ENCODE measurements at places on chromosomes 5 and 9.
A peak's percentile ranks its signal among the peaks of the same experiment; 100 is the strongest.

- DNase-seq = no peak
Observed at GRCh38 chr9:119697996-119698395, 328.8 kb upstream of the BRINP1 start.

GRCh38 chr5:150224483-150225027 is 34.7 kb downstream of the SLC6A7 start:
- DNase-seq = no peak

DNA sequence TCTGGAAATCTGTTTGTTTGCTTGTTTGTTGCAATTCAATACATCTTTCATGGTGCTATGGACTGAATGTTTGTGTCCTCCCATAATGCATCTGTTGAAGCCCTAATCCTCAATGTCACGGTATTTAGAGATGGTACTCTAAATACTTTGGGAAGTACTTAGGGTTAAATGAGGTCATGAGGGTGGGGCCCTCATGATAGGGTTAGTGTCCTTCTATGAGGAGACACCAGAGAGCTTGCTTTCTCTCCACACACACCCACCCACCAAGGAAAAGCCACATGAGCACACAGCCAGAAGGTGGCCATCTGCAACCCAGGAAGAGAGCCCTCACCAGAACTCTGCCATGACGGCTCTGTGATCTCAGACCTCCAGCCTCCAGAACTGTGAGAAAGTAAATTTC is 32.7 kb downstream of the DMGDH start:
- DNase-seq = no peak

DNA sequence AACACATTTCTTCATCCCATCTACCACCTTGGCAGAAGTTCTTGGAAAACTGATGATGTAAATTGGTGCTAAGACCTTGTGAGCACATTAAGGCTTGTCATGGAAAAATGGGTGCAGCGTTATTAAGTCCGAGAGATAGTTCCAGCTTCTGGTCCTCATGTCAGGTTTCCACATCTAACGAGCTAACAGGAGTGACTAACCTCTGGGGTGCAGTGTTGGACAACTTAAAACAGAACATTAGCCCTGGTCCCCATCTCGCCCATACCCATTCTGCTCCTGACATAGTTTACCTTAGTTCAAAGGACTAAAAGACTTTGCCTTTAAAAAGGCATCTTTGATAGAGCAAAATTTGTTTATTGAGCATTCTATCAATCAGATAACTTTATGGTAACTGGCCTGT is 128.0 kb downstream of the SLC1A3 start:
- no peak for DNase-seq

DNA sequence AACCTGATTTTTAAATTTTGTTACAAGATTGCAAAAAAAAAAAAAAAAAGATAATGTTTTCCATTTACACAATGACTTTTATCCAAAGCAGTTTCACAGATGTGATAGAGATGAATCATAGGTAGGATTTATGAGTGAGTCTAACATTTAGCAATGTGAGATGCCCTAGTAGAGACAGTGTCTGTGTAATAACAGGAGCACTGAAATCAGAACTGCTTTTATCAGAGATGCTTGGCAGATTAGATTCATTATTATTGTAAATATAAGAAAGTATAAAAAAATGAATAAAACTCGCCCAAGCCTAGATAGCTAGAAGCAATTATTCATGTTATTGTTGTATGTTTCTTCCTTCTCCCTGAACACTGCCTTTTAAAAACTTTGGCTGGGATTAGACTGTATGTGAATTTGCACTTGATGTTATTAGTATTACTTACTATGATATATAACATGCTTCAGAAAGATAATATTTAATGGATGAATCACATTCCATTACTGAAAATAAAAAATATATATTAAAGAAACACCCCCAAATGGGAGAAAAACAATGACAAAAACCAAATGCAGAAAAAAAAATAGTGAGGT is 567.3 kb upstream of the KLF4 start:
- no peak for DNase-seq

- peak; percentile 41 for DNase-seq
Observed at GRCh38 chr9:113918697-113919350, 42.7 kb downstream of the ZNF618 start.

DNA sequence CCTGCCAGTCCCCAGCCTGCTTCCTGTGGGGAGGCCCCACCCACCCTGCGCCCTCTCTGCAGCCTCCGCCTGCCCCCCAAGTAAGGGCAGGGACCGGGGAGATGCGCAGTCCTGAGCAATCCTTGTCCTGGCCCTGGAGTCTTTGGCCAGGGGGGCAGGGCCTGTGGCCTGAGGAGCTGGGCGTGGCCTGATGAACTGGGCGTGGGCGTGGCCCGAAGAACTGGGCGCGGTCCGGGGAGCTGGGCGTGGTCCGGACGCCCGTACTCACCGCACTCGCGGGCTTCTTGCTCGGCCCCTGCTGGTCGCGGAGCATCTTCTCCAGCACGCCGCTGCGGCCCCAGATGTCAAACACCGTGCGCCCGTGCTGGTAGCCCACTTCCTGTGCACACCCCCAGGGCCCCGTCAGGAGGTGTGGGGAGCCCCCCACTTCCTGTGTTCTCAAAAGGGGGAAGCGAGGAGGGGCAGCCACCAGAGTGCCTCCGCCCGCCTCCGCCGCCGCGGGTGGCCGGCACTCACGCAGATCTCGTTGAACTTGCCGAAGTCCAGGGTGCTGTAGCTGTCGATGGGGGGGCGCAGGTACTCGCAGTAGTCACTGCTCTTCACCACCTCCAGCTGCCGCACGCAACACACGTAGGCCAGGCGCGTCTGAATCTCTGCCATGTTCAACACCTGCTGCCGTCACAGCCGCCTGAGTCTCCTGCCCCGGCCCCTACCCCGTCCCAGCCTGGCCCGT is 2.7 kb upstream of the NSMF start:
- no peak for DNase-seq

DNA sequence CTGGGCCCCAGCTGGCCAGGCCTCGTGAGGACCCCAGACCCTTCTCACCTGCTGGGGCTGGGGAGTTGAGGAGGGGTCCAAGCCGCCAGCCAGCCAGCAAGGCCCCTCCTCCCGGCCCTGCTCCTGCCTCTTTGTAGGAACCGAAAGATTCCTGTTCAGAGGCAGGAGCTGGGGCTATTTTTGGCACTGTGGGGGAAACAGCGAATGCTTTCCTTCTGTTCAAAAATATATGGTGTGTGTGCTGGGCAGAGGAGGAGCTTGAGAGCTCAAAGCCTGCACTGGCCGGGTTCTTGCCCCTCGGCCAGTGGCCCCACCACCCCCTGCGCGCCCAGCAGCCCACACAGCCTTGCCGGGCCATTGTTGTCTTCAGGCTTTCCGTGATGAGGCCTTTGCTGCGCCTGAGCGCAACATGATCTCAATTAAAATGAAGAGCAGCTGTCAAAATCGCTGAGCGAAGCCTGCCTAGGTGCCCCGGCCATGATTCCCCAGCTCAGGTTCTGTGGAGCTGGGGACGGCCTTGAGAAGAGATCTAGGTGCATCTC is 13.4 kb downstream of the NCS1 start:
- DNase-seq = no peak

DNA sequence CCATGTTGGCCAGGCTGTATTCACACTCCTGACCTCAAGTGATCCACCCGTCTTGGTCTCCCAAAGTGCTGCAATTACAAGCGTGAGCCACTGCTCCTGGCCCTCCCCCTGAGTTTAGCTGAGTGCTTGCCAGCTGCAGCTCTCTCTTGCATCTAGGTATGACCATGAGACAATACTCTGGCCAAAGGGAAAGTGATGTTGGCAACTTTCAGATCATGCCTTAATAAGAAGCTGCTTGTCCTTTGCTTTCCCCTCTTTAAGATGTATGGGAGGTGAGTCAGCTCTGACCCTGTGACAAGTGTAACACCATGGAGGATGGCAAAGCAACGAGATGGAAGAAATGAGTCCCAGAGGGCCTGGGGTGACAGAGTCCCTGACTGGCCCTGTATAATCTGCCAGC is 18.7 kb upstream of the DCAF12 start:
- no peak for DNase-seq

GRCh38 chr5:92472981-92473566 is 1090.0 kb upstream of the ARRDC3 start:
- DNase-seq = no peak

DNA sequence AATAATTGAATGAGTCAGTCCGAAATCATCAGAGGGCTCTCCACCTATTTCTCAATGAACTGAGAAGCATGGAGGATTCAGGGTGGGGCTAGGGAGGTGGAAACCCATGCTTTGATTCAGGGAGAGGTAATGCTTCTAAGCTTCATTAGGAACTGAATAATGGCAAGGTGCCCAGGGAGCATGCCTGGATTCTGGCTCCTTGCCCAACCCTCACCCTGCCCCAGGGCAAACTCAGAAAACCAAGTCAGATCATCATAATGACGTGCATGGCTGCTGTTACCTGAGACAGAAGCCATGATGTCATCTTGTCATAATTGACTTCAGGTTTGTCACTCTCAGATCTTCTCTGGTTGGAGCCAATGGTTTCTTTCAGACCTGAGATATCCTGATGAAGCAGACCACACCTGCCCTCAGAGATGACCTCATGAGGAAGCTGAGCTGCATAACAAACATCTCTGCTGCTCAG is 199.6 kb downstream of the SYK start:
- DNase-seq = no peak

- no peak for DNase-seq
Observed at GRCh38 chr5:179795049-179795862, 1.5 kb downstream of the LTC4S start.

DNA sequence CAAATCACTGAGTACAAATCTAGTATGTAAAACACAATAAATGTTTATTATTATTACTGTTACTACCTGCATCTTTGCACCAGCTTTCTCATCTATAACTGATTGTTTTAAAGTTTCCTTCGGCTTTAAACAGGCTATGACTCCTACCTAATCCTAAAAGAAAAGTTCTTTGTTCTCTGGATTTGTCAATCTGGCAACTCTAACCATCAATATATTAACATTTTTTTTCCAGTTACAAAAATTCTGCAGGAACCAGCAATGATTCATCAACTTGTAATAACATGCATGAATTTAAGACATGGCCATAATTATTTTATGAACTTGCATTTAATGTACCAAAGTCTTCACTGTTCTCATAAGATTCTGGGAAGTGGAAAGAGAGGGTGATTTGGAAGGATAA is 228.5 kb downstream of the PIK3R1 start:
- DNase-seq = no peak

- DNase-seq = no peak
Observed at GRCh38 chr5:40916226-40916625, 6.9 kb downstream of the C7 start.

DNA sequence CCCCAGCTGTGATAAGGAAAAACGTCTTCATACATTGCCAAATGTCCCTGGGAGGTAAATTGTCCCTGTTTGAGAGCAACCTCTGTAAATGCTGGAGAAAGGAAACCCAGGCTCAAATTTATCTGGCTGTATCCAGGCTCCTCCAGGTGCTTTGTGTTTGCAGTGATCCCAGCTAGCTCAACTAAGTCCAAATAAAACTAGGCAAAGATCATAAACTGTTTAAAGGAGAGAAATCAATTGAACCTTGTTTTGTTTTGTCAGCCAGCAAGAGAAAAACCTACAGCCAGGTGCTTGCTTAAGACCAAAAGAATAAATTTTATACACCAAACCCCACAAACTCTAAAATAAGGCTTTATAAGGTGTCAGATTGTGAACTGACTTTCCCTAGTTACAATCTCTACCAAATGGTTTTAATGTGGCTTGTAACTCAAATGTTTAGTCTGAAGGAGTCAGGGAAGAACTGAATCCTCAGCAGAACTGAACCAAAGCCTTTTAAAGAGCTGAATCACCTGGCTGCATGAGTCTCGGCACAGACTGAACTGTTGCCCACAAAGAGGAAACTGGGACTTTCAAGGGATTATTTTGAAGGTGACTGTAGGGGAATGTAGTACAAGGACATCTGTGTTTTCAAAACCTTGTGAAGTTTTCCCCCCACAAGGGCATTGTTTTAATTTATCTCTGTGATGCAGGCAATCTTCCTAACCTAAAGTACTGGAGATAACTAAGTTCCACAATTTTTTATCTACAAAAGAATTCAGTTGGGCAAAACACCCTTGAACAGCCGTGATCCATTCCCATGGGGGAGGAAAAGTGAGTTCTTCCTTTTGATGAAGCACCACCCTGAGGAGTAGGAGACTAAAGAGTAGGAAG is 201.7 kb upstream of the TARS1 start:
- no peak for DNase-seq

DNA sequence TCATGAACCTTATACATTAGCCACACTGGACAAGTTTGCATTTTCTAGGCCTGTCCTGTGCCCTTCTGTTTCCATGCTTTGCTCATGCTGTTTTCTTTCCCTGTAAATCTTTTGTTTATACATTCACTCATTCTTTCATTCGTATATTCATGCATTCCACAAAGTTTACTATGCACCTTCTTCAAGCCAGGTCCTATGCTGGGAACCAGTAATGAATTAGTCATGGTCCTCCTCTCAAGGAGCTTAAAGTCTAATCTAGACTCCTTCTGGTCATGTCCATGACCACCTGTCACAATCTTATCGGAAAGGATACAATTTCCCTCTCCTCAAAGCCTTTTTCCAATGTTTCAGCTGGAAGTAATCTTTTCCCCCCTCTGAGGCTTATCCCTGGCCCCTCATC is 9.1 kb upstream of the XPA start:
- no peak for DNase-seq

DNA sequence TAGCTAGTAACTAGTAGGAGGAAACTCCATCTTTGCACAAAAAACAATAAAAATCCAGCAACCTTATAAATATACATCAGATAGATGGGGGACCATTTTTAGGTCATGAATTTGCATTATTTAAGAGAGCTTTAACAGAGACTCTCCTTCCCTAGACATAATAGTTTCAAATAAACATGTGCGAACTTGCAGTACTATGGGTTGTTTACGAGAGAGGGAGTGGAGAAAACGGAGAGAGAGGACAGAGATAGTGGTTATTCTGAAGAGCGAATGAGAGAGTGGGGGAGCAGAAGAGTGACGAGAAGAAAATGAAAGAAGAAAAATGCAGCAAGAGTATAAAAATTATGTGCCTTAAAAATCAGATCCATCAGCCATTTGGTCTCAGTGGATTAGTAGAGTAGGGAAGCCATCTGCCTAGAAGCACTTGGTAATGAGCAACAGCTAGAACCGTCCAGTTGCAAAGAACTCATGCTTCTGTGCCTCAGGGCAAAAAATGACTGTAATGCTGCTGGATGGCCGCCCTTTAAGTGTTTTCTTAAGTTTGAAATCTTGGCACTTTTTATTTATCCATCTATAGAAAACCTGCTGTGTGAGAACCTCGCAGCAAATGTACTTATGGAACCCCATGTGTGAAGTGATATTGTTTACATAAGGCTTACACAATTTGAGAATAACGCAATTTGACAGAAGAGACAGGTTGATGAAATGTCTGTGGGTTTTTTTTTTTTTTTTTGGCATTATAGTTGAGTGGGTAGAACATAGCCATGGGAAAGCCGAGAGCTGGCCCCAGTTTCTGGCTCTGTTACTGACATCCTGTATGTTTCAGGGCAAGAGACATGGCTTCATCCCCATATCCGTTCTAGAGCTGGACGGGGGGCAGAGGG is 95.6 kb upstream of the ZNF608 start:
- DNase-seq = no peak

- DNase-seq = no peak
Observed at GRCh38 chr9:104944356-104944755, 16.4 kb upstream of the ABCA1 start.

GRCh38 chr5:72587661-72588308 is 80.6 kb upstream of the ZNF366 start:
- no peak for DNase-seq
